ENCODE measurements at places on chromosomes 7 and 10. TPM values are rescaled to one million over a fixed set of nuclear protein-coding genes. Genes with fewer than 3 reads are reported as not detected.

DNA sequence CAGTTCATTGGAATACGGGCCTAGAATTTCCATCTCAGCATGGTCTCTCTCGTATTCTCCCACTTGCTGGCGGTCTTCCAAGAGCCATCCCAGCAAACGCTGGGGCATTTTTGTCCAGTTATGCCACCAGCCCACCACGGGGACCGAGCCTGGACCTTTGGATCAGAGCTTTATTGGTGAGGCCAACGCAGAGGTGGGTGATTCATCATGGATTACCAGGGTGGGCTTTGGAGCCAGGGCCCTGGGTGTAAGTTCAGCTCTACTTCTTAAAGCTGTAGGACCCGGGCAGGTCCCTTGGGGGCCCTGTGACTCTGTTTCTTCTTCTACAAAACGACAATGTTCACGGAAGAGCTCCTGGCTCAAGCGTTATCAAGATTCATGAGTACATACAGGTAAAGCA lies 22.7 kb upstream of the PITRM1 start:
- no peak for DNase-seq

GRCh38 chr10:35420044-35420443 lies 83.7 kb downstream of the CCNY start:
- DNase-seq, result no peak

GRCh38 chr7:5012985-5013384 lies 32.7 kb upstream of the RBAK start:
- DNase-seq, result no peak

GRCh38 chr10:124129471-124129870 lies 36.1 kb upstream of the CHST15 start:
- no peak for DNase-seq

DNA sequence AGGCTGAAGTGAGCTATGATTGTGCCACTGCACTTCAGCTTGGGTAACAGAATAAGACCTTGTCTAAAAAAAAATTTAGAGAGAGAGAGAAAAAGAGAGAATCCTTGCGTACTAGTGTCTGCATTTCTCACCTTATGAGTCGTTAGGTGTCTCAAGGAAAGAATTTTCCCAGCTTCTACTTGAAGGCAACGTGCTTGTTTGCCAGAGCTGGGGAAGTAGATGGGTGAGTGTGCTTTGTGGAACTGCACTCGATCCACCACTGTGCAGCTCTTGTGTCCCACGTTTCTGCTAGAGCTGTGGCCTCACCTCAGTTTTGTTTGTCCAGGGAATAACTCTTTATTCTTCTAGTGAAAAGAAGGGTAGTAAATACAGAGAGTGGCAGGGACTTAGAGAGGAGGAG lies 38.9 kb downstream of the HDAC9 start:
- no peak for DNase-seq

- no peak for DNase-seq
Observed at GRCh38 chr7:84664626-84665025, 470.0 kb upstream of the SEMA3A start.

CALML3 gene
- not detected for total RNA-seq

Data from endodermal cell (in vitro differentiated cells).